Stimulated activated CD4-positive, alpha-beta T cell treated with anti-CD3 and anti-CD28 coated beads, Interleukin-2, amount 100 ng/mL, for 48 hours (primary cell): ENCODE measurements at places on chromosomes 1 and 21.

GRCh38 chr1:181061891-181062835 lies 26.3 kb upstream of the IER5 start:
- DNase-seq: no peak

DNA sequence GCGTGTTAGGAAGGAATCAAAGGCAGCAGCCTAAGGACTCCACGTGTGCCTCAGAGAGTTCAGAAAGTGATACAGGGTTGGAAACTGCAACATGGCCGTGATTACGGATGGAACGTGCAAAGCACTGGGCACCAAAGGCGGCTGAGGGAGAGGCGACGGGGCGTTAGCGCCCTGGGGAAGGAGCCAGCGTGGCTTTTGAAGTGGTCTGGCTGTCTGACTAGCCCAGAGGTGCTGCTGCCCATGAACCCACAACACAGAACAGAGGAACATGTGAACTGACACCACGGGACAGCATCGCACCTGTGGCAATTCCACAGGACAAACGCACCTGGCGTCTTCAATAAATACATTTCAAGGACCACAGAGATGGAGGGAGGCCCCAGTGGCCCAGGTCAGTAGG lies 18.0 kb upstream of the TMEM52 start:
- no peak for DNase-seq

DNA sequence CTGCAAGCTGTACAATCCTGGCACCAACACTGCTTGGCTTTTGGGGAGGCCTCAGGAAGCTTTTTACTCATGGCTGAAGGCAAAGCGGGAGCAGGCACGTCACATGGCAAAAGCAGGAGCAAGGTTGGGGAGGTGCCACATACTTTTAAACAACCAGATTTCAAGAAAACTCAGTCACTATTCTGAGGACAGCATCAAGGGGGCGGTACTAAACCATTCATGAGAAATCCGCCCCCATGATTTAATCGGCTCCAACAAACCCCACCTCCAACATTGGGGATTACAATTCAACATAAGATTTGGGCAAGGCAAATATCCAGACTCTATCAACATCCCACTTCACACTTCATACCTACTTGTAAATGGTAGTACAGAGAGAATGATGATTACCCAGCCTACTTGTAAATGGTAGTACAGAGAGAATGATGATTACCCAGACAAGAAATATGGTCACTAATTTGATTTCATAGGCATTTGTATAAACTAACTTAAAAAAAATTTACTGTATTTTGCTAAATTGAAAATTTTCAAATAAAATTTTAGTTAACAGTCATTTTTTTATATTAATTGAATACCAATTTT lies 24.9 kb downstream of the ATP5PF start:
- DNase-seq: no peak

- DNase-seq: no peak
Measured at GRCh38 chr1:91736715-91737615, 149.0 kb downstream of the TGFBR3 start.

DNA sequence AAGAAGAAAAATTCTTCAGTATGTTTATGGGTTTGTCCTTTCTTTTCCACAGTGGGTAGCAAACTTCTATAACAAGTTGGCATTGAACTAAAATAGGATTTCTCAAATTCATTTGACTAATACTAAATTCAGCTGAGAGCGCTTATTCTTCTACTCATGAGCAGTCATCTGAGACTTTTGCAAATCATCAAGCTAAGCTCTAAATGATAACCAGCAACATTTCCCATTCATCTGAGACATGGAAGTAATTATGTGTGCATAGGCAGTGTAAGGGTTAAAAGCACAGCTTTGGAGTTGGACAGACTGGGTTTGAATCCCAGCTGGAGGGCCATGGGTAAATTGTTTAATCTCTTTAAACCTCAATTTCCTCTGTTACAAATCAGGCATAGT lies 18.3 kb upstream of the CNR2 start:
- no peak for DNase-seq

DNA sequence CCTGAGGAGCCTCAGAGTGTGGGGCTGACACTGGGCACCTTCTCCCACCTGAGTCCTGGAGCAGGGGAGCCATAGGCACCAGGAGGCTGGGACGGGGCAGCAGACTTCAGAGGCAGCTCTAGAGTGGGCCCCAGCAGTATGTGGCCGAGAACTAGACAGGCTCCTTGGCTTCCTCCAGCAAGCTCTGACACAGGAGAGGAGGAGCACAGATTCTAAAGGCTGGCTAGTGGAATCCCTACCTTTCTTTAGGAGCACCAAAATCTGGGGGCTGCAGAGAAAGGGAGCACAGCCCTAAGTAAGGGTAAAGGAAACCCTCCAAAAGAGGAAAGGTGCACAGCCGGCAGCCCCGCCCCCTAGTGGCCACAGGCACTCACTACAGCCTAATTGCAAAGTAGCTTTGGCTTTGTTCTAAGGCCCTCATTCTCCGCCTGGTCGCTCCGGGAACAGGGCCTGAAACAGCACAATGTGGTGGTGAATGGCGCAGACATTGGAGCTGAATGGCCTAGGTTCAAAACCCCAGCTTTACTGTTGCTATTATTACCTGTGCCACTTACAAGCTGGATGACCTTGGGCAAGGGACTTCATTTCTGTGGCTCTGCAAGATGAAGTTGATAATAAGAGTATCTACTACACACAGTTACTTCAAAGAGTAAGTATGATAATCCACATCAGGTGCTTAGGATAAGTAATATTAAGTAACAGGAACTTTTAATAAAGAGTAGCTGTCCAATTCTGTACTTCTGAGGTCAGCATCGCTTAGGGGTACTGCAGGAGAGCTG lies 8.8 kb upstream of the GUCA2A start:
- DNase-seq: peak; percentile 65

DNA sequence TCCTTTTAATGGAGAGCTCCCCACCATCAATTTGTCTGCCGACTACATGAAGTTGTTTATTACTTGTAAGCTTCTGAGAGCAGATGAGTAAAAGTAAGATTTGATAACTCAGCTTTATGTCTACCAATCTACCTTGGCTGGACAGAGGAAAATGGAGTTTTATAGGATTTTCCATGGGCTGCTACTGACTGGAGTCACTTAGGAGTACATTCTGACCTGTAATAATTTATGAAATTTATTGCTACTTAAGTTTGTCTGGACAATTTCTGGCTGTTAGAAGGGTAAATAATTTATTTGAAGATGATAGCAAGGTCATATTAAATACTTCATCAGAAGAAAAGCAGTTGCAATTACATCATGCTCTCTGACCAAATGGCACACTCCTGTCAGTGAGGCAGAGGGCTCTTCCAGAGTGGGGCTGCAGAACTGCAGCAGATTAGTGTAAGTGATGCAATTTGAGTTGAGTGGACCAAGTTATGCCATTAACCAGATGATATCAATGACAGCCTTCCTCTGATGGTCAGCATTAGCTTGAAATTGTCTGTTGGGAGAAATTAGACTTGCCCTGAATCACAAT lies 736.7 kb upstream of the PTBP2 start:
- DNase-seq: no peak

GRCh38 chr1:219220945-219221344 lies 47.3 kb downstream of the LYPLAL1 start:
- DNase-seq: no peak

DNA sequence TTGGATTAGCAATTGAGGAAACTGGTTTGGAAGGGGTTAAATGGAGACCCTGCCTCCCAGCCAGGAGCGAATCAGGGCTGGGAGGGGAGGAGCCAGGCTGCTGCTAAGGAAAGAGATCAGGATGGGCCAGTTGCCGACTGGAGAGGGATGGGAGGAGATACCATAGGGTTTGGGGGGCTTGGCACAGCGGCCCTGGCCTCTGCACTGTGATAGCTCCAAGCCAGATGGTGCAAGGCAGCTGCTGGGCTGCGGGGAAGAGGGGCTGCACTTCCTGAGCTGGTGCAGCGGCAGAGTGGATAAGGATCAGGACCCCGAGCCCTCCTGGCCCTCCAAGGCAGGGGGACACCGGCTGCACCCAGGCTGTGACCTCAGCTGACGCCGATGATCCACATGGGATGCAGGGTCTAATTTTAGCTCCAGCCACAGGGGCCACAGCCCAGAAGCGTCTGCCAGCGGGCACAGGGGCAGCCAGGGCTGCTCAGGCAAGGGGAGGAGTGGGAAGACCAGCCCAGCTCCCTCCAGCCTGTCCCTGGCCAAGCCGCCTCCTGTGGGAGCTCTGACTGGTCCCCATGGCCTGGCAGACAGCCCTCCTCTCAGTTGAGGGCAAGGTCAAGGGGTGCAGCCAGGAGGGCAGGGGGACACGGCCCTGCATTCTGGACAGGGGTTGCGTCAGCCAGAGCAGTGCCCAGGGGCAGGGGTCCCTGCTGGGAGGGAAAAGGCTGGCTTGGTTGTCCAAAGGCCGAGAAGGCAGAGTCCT lies at the start of gene EXTL1:
TSS of gene EXTL1 (plus strand) at position 129 of the 757 bp plus-strand sequence. CDS start 872 bp downstream, outside the sequence.
- DNase-seq: no peak

DNA sequence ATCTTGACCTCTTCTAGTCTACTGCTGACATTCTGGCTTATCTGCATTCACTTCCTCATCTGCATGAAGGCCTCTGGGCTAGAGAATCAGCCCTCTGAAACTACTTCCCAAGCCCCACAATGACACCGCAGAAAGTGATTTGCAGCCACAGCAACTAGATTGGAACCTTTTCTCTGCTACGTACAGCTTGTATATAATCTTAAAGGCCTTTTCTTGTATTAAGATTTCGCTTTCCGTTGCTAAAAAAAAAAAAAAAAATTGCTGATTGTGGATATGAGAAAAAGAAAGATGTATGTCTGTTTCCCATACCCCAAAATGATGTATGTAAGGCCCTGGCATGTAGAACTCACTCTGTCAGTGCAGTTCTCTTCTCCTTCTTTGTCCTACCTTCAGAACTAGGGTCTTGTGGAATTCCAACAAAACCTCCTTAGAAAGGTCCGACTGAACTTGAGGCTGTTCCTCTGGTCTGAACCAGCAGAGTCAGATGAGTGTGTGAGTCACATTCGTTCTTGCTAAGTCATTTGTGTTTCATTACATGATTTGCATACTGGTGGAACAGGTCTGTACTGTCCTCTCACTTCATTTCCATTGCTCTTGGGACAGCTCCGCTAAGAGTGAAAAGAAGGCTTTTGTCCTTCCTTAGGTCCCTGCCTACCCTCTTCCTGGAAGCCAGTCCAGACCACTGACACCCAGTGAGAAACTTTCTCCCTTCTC lies 62.7 kb downstream of the PLPP3 start:
- DNase-seq: no peak

- no peak for DNase-seq
Measured at GRCh38 chr21:46248422-46248782, 19.8 kb upstream of the LSS start.

GRCh38 chr1:20574686-20575540 lies 14.0 kb upstream of the CDA start:
- DNase-seq: peak; percentile 68

GRCh38 chr1:4375812-4376211 lies 278.6 kb upstream of the AJAP1 start:
- no peak for DNase-seq

DNA sequence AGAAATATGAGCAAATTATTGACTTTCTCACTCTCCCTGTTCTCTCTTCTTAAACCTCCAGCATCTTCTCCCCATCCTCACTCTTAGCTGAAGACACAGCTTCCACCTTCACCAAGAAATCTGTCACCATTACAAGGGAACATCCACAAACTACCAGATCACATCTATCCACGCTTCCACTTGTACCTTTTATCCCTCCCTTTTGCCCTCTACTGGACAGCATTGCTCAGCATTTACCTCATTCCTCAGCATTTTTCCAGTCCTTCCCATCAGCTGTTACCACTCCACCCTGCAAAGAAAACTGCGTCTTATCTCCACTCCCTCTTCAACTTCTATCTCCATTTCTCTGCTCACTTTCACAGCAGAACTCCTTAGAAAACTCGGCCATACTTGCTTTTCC lies 42.6 kb downstream of the KCNJ6 start:
- DNase-seq: no peak

DNA sequence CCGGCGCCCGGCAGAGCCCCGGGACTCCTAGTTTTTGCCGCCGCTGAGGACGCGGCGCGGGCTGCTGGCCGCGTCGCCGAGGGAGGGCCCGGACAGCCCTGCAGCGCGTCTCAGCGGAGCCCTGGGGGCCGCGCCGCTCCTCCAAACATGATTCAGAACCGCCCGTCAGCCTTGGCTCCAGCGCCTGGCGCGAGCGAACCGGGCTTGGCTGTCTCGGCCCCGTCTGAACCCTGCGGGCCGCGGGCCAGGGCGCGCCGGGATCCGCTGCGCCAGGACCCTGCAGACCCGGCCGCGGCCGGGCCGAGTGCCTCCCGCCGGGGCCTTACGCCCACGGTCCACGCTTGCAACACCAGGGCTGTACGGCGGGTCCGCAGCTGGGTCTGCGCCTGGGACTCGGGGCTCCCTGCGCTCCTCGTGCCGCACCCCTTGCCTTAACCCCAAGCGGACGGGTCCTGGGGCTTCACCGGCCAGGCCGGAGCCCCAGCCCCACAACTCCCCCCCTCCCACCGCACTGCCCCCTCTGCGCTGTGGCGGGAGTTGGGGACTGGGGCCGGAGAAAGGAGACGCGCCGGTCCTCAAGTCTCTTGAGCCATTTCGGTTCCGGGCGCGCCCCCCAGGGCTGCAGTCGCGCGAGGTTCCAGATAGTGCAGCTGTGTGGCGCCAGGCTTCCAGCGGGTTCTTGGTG lies 48.4 kb upstream of the CD34 start:
- DNase-seq: no peak

GRCh38 chr21:38476385-38476784 lies 21.9 kb downstream of the ERG start:
- DNase-seq: no peak

GRCh38 chr1:6418668-6419396 lies 887 bp downstream of the HES2 start:
- no peak for DNase-seq

DNA sequence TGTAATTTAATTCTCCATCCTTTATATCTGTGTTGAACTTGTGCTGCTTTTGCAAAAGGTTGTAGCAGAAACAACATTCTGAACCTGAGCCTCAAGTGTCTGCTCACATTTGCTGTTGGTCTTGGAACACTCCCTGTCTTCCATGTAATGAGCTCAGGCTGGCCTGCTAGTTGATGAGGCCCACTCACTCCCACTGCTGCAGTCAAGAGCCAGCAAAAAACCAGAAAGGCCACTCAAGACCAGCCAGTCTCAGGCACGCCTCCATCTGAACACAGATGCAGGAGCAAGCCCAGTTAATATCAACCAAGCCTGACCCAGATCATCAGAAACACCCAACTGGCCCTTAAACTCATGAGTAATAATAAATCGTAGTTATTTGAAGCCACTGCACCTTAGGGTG lies 342.2 kb upstream of the NFIA start:
- no peak for DNase-seq

GRCh38 chr1:12073796-12074195 lies 10.7 kb downstream of the TNFRSF8 start:
- no peak for DNase-seq

GRCh38 chr1:225849925-225850324 lies 32.3 kb downstream of the TMEM63A start:
- no peak for DNase-seq

GRCh38 chr1:113692824-113693431 lies 66.4 kb downstream of the PHTF1 start:
- DNase-seq: no peak

GRCh38 chr1:178934546-178934945 lies 63.7 kb upstream of the ANGPTL1 start:
- no peak for DNase-seq

GRCh38 chr1:232127190-232127589 lies 500.6 kb downstream of the DISC1 start:
- DNase-seq: no peak

GRCh38 chr1:181073638-181074037 lies 14.9 kb upstream of the IER5 start:
- no peak for DNase-seq

GRCh38 chr1:174103766-174104165 lies 55.6 kb upstream of the RABGAP1L start:
- DNase-seq: no peak

- DNase-seq: no peak
Measured at GRCh38 chr1:186670297-186671135, 9.7 kb downstream of the PTGS2 start.

GRCh38 chr1:247360116-247360898 lies 28.6 kb upstream of the ZNF496 start:
- DNase-seq: no peak
